ENCODE measurements at places on chromosomes 12 and 14.

- no peak for DNase-seq
Measured at GRCh38 chr14:94775091-94775870, 5.4 kb upstream of the GSC start.

GRCh38 chr14:33726685-33727084 lies 224.2 kb downstream of the EGLN3 start:
- DNase-seq, result no peak

- no peak for DNase-seq
Measured at GRCh38 chr12:106046301-106046846, 92.4 kb downstream of the NUAK1 start.

DNA sequence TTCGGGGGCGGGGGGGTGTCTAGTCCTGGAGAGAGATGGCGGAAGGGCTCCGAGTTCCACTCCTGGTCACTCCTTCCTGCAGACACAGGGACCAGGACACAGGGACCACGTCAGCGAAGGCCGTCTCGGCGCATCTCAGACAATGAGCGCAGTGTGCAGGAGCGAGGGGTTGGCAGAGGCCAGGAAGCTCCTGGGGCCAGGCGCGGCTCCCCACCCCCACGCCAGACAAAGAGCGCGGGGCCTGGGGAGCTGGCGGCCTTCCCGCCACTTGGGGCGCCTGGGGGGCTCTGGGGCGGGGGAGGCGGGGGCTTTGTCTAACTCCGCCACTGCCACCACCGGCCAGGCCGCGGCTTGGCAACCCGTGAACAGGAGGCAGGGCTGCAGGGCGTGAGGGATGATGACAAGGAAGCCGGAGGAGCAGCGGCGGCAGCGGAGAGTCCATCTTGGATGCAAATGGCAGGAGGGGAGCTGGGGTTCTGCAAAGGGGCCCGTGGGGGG lies 2.2 kb downstream of the CDK2AP1 start:
- DNase-seq, result no peak

DNA sequence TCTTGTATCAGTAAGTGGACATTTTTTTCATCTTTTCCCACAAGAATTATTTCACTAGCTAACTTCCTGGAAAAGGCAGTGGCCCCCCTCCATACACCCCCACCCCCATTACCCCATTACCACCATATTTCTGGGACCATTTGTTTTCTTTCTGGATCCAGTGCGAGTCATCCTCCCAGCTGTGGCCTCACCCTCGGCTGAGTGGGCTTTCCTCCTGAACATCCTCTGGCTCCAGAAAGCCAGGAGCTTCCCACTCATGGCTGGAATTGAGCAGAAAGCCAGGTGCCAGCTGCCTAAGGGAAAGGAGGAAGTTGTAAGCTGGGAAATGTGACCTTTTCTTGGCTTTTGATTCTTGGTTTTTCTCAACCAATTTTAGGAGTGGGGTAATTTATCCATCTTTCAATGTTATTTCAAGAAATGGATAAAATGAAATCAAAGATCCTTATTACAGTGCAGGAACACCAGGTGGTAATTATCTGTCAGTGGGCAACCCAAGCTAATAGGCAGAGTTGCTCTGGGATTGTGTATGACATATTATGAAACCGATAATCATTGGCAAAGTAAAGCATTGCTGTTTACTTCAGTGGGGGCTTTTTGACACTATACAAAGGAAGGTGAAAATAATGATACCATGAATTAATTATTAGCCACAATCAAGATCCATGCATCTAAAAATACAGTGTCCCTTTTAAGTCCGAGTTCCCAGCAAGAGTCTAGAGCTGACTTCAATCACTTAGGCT lies 124.6 kb downstream of the KICS2 start:
- DNase-seq, result no peak

DNA sequence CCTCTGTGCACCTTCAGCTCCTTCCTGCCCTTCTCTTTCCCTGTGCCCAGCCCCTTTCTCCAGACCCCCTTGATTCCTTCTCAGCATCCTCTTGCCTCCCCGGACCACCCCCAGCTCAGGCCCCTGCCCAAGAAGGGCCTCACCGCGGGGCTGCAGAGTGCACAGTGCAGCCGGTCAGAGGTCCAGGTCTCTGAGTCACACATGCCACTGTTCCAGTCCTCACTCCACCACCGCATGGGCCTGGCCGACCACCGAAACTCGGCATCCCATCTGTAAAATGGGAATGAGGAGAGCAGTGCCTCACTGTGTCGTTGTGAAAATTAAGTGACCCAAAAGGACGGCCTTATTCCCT lies 13.3 kb downstream of the BDKRB1 start:
- no peak for DNase-seq

DNA sequence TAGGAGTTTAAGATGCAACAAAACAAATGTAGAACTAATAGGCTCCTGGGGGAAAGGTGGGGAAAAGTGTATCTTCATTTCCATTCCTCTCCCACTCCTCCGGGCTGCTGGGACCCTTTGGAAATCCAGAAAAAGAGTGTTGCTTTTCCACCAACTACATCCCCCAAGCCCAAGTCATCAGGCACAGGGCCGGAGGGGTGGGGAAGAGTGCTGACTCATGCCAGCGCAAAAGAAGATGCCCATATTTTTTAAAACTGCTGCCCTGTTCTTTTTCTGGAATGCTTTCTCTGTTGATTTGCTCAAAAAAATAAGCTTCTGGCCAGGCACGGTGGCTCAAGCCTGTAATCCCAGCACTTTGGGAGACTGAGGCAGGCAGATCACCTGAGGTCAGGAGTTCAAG lies 70.9 kb downstream of the TBK1 start:
- no peak for DNase-seq

- no peak for DNase-seq
Measured at GRCh38 chr12:48279601-48280000, 71.1 kb downstream of the ZNF641 start.

DNA sequence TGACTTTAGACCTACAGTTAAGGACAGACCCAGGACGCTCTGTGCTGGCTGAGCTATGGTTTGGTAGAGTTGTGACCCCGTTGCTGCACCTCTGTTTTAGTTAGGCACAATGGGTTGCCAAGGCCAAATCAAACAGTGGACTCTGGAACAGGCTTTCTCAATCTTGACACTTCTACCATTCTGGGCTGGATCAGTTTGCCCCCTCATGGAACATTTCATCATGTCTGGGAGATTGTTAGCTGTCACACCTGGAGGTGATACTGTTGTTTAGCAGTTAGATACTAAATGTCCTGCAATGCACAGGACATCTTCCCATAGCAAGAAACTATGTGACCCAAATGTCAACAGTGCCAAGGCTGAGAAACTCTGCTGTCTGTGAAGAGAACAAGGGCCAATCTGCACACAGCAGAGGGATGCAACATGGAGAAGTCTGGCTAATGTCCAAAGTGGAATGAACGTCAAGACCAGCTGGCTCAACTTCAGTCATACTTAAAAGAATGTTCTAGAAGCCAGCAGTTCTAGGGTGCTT lies 65.6 kb upstream of the DICER1 start:
- no peak for DNase-seq

DNA sequence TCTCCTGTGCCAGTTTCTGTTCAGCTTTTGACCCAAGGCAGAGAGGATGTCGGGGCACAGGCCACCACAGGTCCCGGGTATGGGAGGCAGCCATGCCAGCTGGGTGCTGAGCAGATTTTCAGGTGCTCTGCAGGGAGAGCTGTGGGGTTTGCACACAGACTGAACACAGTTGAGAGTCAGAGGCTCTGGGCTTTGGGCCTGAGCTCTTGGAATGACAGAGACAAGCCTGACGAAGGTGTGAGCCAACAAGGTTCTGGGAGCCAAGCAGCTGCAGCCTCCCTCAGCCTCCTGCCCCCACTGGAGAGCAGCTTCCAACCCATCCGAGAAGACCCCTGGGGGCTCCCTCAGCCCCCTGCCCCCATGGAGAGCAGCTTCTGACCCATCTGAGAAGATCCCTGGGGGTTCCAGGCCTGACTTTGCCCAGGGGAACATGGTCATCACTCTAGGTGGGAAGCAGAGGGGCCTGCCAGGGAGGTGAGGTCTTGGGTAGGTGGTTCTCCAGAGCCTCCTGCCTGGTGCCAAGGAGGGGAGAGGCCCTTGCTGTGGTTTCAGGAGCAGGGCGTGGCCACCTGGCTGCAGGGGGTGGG lies 13.8 kb downstream of the FBRSL1 start:
- DNase-seq, result no peak

- DNase-seq, result no peak
Measured at GRCh38 chr12:64237382-64237781, 15.3 kb upstream of the KICS2 start.

DNA sequence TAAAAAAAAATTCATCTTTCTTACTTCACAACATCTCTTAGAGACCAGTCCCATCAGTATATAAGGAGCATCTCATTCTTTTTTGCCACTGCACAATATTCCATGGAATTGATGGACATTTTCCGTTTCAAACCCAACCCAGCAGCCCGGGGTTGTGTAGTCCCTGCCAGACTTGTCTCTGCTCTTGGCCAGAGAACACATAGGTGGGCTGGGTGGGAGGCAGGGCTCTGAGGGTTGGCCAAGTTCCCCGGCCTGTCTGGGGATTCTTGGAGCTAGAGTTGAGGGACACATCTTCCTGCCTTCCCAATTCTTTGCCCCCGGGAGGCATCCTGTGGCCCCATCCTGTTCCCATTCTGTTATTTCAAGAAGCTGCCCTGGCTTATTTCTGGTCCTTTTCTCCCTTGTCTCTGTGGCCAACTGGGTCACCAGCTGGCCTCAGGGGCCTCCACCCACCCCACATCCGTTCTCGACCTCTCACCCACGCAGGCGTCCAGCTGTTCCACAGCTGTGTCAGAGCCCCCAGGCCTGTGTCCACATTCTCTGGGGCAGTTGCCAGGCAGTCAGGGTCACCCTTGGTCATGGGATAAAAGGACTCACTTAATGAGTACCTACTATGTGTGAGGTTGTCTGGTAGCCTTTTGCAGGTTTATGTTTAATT lies 52.0 kb upstream of the CCDC63 start:
- DNase-seq, result no peak

DNA sequence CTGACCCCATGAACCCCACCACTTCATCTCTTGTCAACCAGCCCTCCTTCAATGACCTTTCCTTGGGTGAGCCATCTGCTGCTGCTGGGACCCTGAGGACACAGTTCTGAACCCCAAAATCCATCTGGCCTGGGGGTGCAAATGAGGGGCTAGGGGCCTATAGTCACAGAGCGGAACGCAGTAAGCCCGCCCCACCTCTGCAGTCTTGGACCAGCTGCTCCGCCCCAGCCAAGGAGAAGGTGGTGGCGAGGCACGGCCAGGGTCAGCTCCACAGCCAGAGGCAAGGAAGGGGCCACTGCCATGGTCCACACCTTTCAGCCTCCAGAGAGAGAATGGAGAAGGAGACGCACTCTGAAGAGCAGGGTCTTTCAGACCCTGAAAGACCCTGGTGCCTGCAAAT lies 5.1 kb downstream of the TMEM179 start:
- no peak for DNase-seq

DNA sequence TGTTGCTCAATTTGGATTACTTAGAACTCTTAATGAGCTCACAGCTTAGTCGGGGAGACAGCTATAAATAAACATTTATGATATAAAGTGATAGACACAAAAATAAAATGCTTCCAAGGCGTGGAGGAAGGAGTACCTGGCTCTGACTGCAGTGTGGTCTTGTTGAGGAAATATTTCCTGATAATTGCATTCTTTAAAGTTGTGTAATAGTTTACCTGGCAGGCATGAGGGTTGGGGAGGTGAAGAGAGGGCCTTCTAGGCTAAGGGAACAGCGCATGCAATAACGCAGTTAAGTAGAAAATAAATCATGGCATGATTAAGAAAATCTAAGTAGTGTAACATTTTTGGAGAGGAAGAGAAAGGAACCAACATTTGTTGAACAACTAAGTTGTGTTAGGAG lies 260.5 kb upstream of the ATP2B1 start:
- DNase-seq, result no peak

DNA sequence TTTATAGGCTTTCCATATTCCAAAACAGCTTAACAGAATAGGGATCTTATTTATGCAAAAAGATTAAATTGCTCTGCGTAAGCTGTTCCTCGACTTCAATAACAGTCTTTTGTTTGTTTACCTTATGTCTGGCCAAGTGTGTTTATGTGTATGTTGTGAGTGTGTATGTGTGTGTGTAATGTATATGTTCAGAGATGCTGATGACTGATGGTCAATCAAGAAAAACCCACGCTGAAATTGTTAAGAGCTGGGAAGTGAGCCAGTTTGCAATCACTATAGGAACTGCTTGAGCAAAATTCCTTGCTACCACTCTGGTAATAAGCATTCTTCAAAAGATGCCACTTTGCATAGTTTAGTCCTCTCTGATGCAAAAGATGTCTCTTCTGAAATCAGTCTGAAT lies 59.6 kb downstream of the PRKD1 start:
- DNase-seq, result no peak

DNA sequence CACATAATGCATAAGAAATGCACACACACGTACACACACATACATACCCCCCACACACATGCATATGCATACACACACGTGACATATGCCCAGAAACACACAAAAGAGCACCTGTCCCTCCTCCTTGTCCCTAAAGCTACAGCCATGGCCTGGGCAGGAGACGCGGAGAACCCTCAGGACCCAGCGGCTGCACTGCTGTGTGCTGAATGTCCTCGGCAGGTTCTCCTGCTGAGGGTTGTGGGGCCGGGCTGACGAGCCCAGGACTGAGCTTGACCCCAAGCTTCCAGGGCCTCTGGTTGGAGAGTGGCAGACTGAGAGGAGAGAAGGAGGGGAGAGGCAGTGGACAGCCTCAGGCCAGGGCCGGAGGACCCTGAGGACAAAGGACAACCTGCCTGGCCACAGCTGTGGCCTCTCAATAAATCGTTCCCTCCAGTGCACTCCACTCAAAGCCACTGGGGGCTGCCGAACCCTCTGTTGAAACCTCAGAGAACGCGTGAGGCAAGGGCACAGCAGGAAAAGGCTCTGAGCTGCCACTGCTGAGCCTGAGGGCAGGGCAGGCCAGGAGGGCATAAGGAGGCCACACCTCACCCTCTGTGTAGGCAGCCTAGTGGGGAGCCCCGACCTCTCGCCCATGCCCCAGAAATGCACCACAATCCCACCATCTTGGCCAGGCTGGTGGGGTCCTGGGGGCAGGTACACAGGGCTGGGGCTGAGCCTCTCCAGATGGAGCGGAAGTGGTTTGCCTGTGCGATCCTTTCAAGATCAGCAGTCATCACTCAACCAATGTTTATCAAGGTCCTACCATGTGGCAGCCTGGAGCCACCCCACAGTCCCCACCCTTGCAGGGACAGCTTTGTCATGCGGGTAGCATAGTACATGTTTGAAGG lies 3.1 kb downstream of the CACNA2D4 start:
- DNase-seq, result no peak

DNA sequence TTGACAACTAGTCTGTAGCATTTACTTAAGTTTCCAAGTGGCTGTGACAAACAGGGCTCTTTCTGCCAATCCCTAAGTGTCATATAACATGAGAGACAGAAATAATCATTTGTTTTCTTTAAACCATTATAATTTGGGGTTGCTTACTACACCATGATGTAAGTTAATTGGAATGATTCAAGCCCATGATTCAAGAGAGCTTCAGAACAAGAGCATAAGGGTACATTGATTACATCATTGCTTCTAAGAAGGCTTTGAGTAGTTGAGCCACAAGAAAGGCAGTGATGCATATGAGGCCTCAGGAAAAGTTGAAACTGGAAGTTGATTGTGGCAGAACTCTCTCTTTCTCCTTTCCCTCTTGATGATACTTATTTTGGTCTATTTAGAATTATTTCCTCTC lies 444.0 kb downstream of the CCER1 start:
- DNase-seq, result no peak

Measured in stimulated activated CD4-positive, alpha-beta T cell treated with anti-CD3 and anti-CD28 coated beads, TNF-alpha, amount 100 ng/mL, for 1 hour (primary cell).